ENCODE measurements at places on chromosomes 4 and X. TPM values are rescaled to one million over a fixed set of nuclear protein-coding genes. Genes with fewer than 3 reads are reported as not detected.

DNA sequence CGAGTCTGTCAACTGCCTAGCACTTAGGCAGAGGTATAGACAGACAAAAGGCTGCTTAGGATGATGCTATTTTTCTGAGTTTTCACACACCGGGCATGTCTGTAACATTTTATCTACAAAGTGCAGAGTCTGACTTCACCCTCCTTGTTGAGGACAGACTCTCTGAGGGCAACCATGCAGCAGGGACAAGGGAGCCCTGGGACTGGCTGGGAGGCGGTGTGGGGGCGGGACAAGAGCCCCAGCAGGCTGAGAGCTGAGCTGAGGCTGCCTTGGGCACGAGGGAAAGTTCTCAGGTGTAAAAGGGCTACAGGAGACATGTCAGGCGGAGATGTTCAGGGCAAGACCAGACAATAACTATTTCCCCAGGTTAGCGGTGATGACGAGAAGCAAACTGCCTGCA lies 81.6 kb downstream of the GATB start:
- no peak overlapping the region for H3K4me3 ChIP-seq
- DNase-seq = no peak
- H3K27ac ChIP-seq = no peak overlapping the region
- peaks cover 16% of the 10 kb centered on the region for H3K4me1 ChIP-seq
- no peaks in the 10 kb centered on the region for H3K27me3 ChIP-seq

- peak overlapping the region; percentile 61 for H3K4me3 ChIP-seq
- peaks cover 2% of the 10 kb centered on the region for H3K4me1 ChIP-seq
- H3K27ac ChIP-seq = no peak overlapping the region
- no peaks in the 10 kb centered on the region for H3K36me3 ChIP-seq
- H3K27me3 ChIP-seq = no peaks in the 10 kb centered on the region
Measured at GRCh38 chr4:663438-664428, 10.3 kb downstream of the ATP5ME start.

DNA sequence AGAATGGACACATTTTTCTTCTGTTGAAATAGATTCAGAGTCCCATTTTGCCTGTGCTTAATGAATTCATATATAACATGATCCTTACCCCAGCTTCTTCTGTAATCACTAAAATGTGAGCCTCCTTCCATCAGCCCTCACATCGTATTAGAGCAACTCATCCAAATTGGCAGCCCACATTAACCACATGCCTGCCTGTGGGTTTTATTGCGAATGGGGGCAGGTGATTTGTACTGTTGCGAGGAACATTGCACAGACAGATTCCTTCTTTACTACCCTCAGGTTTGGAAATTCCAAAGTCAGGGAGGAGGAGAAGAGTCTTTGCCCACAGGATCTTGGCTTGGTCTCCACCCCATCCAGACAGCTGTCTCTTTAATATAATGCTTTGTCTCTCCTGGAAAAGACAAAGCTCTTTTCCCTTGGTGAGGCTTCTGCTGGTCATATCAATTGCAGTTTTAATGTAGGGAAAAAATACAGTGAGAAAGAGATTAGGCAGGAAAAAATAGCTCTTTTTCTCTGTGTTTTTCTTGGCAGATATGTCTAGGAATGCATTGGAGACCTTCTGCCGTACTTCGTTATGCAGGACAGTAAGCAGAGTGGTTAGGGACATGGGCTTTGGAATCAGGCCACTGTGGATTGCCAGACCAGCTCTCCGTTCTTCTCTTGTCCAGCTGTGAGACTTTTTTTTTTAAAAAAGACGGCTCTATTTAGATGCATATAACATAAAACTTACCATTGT lies 371.2 kb downstream of the AFF2 start:
- no peaks in the 10 kb centered on the region for H3K36me3 ChIP-seq
- H3K27me3 ChIP-seq = no peaks in the 10 kb centered on the region
- H3K27ac ChIP-seq = peak overlapping the region; percentile 56
- no peak overlapping the region for H3K4me3 ChIP-seq
- DNase-seq = no peak
- peaks cover 22% of the 10 kb centered on the region for H3K4me1 ChIP-seq

TRMT44 gene
- 15.6 TPM for total RNA-seq

Measured in chondrocyte (in vitro differentiated cells).